ENCODE measurements at places on chromosomes 7 and 10.
A peak's percentile ranks its signal among the peaks of the same experiment; 100 is the strongest.

DNA sequence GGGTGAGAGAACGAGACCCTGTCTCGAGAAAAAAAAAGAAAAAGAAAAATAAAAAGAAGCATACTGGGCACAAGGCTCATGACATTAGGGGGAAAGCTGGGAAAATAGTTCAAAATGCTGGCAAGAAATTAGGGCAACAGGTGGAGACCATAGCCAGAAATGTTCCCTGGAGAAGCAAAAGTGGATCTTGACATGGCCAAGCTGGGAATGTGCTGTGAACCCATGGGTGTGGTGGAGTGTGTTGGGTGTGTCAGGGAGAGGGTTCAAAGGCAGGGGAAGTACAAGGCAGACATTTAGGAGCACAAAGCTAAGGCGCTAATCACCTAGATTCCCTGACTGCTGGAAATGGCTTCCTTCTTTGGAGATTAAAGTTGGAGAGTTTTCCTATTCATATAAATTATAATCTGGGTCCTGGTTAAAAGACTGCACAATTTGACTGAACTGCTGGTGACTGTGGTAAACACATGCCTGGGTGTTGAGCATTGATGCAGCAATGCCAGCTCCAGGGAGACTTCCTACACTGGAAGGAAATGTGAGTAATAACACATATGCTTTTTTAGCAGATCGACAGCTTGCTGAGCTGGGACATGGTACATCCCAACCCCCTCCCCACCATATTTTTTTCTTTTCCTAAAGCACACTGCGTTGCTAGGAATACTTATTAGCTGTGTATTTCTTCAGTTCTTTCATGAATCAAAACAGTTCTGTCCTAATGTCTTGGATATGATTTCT lies 70.1 kb upstream of the ARHGAP21 start:
- DNase-seq, result no peak

GRCh38 chr10:28253169-28253785 lies 49.6 kb downstream of the MPP7 start:
- no peak for DNase-seq

DNA sequence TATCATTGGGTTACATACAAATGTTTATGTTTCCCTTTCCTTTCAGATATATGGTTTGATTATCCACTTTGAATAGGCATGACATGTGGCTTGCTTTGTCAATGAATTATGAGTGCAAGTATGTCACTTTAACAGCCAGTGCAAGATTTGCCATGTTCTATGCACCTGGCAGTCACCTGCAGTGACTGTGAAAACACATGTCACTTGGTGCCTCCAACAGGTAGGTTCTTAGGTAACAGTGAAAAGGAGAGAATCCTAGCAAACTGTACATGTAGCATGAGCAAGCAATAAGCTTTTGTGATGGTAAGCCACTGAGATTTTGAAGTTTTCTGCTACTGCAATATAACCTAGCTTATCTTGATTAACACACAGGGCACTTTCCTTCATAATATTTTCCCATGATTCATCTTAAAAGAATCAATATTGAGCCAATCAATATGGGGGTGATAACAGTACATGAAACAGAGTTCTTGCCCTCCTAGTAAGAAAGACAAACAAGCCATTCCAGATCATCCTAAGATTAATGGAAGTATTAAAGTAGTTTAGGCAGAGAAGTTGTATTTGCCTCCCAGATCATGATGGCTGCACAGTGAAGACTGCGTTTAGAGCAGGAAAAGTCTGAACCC lies 7.9 kb upstream of the RALA start:
- DNase-seq, result no peak

- no peak for DNase-seq
These were observed 120.2 kb downstream of the STRA8 start for GRCh38 chr7:135353832-135354231.

GRCh38 chr7:7151285-7151684 lies 31.1 kb upstream of the C1GALT1 start:
- no peak for DNase-seq

GRCh38 chr10:131831561-131831960 lies 69.2 kb upstream of the PPP2R2D start:
- no peak for DNase-seq

DNA sequence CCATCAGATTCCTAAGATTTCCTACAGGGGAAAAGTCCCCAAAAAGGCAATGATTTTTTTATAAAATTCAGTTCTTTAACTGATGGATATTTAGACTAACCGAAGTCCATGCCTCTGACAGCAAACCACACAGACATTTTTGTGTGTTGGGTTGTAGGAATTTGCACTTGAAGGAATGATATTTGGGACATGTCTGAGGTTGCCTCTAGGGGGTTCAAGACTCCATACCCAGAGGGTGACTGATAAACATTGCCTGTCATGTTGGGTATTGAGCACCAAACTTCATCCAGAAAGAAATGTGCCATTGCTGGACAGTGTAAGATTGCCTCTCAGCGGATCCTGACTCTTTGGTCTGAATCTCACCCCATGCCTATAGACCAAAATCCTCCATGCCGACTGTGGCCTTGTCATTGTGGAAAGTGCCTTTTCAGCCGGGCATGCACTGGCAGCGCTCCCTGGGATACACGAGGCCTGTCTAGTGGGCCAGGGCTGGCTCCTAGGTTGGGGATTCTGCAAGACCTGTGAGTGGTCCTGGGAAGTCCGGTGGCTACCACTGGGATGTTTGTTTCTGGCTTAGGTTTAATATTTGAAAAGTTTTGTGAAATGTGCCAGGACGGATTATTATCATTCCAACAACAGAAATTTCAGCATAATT lies 252.9 kb downstream of the WDR37 start:
- no peak for DNase-seq

GRCh38 chr10:58577437-58577777 lies 64.7 kb downstream of the BICC1 start:
- no peak for DNase-seq

GRCh38 chr7:34168013-34168412 lies 262.7 kb downstream of the BMPER start:
- DNase-seq, result no peak

GRCh38 chr7:12524794-12525386 lies 45.6 kb upstream of the SCIN start:
- DNase-seq, result no peak

DNA sequence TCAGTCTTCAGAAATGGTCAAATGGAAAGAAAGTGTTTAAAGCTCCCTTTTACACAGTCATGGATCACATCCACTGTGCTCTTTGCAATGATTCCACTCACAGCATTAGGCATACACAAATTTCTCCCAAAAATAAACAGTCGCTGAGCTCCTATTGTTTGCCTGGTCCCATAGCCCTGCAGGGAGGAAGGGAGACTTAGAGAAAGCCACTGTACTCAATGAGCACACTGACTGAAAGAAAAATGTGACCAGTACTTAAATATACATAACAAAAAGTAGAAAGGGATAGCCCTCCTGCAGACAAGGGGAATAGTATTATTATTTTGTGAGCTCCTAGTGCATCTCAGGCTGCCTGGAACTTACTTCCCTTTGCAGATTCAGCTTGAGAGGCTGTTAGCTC lies 853.2 kb downstream of the GRID1 start:
- DNase-seq, result no peak

GRCh38 chr7:157282141-157282801 lies 54.5 kb upstream of the DNAJB6 start:
- no peak for DNase-seq

GRCh38 chr10:79405995-79406515 lies 39.4 kb downstream of the ZCCHC24 start:
- no peak for DNase-seq

GRCh38 chr7:132190683-132191082 lies 385.6 kb downstream of the PLXNA4 start:
- DNase-seq, result no peak

DNA sequence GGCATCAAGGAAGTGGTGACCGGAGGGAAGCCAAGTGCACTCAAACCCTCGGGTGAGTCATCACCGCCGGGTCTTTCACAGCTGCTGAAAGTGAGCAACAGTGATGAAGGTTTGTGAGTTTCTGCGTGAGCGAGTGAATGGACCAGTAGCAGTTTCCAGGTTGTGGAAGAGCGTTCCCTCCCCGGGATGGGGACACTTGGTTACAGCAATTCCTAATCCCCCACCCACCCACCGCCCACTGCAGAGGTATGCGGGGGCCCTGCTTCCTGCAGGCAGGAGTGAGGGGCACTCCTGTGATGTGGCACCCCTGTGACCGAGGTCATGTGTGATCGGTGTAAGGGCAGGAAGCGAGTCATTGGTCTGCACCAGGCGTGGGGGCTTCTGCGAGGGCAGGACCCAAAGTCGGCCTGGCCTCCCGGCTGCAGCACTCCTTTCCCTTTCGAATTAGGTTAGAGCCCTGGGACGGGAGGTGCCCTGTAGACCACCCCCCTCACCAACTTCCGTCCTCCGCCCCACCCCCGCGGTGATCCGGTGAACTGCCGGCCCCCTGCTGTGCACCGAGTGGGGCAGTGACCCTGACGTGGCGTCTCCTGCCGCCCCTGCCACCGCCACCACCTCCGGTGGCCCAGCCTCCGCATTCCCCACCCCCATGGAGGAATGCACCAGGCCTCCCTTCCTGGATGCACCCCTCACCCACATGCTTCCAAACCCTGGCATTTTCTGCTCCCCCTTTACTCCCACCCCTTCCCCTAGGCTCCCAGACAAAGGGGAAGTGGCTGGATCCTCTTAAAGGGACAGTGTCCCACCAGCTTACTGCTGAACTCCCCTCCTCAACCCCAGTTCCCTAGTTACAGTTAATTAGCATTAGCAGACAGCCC lies 10.9 kb downstream of the LIMK1 start:
- DNase-seq, result peak; percentile 79

DNA sequence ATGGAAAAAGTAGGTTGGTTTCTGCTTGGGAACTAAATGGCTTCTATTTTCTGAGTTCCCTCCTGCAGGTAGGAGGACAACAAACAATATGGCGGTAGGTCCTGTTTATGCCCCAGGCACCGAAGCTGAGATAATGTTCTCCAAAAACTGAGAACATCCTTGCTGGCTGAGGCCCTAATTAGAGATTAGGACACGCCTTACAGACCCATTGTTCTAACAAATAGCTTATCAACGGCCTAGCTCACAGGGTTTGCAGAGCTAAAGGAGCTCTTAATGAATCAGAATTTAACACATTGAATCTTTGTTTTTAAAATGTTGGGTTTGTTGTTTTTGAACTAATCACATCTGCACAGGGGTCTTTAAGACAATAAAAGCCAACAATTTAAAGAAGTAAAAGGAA lies 37.0 kb downstream of the HTR5A start:
- DNase-seq, result no peak

DNA sequence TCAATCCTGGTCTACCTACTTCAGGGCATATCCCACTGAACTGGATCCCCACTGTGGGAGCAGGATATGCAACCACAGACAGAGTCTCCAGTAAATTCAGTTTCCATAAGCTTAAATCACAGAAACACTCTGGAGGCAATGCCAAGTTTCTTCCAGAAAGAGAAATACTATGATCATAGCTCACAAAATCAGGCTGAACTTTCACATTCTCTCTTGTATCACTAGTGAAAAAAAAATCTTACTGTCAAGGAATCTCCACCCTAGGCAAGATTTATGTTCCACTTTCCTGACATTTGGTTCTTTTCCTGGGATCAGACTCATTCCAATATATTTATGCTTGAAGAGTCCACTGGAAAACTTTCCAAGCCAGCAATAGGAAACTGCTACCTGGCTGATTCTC lies 749.0 kb downstream of the SUGCT start:
- DNase-seq, result no peak

DNA sequence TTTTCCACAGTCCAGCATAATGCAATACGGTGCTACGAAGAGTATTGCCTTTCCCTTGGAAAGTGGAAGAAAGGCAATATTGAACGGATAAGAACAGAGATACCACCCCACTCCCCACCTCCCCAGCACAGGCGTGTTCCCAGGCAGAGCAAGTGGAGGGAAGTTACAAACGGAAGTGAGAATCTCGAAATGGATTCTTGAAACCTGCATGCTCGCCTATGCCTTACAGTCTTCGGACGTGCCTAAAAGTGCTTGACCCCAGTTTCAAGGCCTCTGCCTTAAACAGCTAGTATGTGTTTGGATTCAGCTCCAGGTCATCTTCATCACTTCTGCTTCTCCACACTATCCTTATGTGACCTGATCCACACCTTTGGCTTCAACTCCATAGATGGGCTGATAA lies 35.0 kb upstream of the USP6NL start:
- no peak for DNase-seq

- DNase-seq, result no peak
These were observed 393.3 kb upstream of the AUTS2 start for GRCh38 chr7:69204943-69205342.

DNA sequence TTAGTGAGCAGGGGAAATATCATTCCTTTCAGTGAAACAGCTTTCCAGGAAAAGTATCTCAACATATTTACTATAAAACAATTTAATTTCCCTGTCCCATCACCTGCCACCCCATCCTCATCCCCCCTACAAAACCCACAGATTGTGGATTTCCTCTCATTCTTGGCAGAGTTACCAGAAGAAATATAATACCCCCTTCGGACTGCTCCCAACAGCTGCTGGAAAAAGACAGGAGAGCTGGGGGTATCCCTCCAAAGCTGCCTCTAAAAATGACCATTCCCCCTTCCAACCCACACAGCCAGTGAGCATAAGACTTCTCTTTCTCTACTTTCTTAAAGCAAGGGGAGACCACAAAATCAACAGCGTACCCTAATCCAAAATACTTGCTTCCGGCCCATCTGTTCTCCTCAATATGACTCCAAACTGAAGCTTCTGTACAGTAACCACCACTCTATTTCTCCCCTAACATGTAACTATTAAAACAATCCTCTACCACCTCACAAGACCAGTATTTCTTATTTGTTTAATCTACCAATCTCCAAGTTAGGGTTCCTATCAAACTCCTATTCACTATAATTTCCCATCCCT lies 7.8 kb downstream of the FBXW4 start:
- DNase-seq, result no peak

GRCh38 chr10:72087392-72087968 lies 871 bp downstream of the SPOCK2 start:
- peak; percentile 57 for DNase-seq

- no peak for DNase-seq
These were observed 116.8 kb downstream of the TRRAP start for GRCh38 chr7:98995111-98995510.

- no peak for DNase-seq
These were observed 29.2 kb upstream of the ELOVL3 start for GRCh38 chr10:102196893-102197292.

DNA sequence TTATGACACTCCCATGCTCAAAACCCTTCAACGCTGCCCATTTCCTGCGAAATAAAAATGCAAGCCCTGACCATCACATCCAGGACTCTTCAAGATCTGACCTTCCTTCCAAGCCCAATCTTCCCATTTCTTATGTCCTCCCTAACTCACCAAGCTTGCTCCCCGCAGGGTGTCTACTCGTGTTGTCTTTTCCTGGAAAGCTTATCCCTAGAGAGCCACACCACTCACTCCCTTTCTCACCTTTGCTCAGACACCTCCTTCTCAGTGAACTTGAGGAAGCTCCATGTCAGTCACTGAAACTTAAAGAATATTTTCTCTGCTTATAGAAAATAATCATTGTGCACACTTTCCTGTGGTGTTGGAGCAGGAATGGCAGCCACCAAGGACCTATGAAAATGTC lies 54.4 kb upstream of the CACNB2 start:
- no peak for DNase-seq
